ENCODE measurements at places on chromosomes 6 and 20.

DNA sequence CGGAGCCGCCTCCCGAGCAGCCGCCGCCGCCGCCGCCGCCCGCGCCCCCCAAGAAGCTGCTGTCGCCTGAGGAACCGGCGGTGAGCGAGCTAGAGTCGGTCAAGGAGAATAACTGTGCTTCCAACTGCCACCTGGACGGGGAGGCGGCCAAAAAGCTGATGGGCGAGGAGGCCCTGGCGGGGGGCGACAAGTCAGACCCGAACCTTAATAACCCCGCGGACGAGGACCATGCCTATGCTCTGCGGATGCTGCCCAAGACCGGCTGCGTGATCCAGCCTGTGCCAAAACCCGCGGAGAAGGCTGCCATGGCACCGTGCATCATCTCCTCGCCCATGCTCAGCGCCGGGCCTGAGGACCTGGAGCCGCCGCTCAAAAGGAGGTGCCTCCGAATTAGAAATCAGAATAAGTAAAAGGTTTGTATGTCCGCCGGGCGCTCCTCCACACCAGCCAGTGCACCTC is 145.2 kb downstream of the SOBP start:
- no peak for DNase-seq

GRCh38 chr6:105711216-105711615 is 308.3 kb upstream of the PREP start:
- DNase-seq = no peak

GRCh38 chr6:167676000-167676665 is 150.6 kb upstream of the AFDN start:
- DNase-seq = no peak

GRCh38 chr6:151034825-151035781 is 169.6 kb downstream of the MTHFD1L start:
- no peak for DNase-seq

GRCh38 chr6:21309807-21310221 is 283.7 kb upstream of the SOX4 start:
- no peak for DNase-seq

GRCh38 chr6:22150368-22151035 is 146.3 kb downstream of the PRL start:
- DNase-seq = no peak

DNA sequence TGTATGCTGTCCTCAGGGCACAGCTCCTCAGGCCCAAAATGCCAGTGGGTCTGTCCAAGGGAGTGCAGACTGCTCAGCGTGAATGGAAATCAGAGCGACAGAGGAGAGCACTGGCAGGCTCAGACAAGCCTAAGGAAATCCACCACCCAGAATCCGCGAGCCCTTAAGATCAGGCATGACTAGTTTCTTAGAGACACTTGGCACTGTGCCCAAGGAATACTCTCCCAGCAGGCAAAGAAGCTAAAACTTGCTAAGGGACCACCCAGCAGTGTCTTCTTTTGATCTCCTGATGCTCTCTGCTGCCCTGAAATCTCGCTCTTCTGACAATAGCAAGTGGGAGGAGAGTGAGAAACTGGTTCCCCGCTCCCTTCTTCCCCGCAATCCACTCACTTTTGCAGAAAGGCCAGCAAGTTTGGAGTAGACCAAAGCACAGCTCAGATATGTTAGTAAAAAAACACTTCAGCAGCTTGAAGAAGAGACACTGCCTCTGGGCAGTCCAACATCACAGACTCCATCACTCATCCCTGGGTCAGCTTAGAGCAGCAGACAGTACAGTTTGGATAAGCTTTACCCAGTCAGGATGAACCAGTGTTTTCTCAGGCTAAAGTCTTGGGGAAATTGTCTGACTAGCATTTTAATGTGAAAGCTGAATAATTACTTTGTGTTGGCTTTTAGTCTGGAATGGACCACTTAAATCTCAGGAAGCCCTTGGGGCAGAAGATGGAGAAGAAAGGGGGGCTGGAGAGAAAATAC is 32.4 kb downstream of the TRAF3IP2 start:
- DNase-seq = peak; percentile 47

GRCh38 chr6:119647309-119647708 is 297.7 kb upstream of the MAN1A1 start:
- DNase-seq = no peak

DNA sequence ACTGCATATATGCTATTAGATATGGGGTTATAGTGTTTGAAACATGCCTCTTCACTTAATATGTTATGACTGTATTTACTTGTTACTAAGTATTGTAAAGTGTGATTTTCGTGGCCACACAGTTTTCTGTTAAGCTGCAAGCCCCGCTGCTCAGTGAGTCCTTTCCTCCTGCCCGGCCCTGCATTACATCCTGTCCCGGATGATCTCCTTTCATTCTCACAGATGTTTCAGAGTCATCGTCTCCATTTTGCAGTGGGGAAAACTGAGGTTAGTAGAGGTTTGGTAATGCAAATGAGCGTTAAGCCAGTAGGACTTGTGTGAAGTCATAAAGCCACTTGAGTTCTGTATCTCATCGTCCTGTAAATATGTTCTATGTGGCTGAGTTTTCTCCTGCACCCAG is 155.5 kb downstream of the CFAP61 start:
- DNase-seq = no peak

DNA sequence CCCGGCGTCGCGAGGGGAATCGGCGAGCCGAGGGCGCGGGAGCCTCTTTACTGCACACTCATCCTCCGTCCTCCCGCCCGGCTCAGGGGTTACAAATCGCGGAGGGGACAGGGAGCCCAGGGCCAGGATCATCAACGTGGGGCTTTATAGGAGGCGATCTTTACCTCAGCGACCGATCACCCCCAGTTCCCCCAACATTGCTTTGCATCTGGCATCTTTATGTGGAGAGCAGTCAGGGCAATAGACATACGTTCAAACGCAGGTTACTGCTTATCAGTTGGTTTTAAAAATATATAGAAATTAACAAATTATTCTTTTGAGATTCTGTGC is 634 bp downstream of the HSF2 start:
- no peak for DNase-seq

GRCh38 chr6:47653706-47654105 is 44.7 kb upstream of the ADGRF4 start:
- no peak for DNase-seq

GRCh38 chr6:97394160-97394748 is 111.2 kb upstream of the MMS22L start:
- no peak for DNase-seq

- no peak for DNase-seq
Observed at GRCh38 chr6:11815231-11815630, 36.6 kb upstream of the ADTRP start.

DNA sequence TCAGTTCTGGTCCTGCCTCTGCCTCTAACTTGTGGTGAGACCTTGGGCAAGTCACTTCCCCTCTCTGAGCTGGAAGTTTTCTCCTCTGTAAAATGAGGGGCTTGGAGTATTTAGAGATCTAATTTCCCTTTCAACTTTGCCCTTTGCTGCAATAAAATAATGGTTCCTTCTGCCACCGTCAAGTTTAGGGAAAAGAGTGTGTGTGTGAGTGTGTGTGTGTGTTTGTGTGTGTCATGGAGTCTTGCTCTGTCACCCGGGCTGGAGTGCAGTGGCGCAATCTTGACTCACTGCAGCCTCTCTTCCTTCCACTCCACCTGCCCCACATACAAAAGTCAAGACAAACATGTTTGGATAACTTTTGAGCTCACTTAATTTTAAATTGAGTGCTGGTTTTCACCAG is 39.2 kb upstream of the PIM1 start:
- DNase-seq = no peak

DNA sequence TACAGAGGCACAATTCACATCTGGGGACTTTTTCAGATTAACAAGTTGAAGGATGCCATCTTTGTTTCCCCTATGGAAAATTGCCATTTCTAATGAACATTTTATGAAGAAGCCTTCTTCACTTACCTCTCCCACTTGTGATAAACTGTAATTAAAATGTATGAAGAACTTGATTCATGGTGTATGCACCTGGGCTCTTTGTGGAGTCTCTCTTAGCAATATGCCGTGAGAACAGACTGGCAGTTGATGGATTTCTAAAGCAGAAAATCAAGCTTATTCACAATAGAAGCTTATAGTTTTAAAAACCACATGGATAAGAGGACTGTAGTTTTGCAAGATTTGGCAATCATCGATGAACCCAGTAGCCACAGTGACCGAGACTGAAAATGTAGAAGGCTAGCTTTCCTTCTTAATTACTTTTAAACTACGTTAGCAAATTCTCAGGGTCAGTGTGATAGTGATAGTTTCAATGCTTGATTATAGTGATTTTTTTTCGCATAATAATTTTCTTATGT is 270.6 kb downstream of the PRL start:
- no peak for DNase-seq

GRCh38 chr20:10596710-10597121 is 77.1 kb downstream of the JAG1 start:
- DNase-seq = no peak

GRCh38 chr20:7996898-7997297 is 22.7 kb downstream of the TMX4 start:
- DNase-seq = no peak

- peak; percentile 8 for DNase-seq
Observed at GRCh38 chr6:33632558-33633039, 11.5 kb downstream of the ITPR3 start.

- no peak for DNase-seq
Observed at GRCh38 chr6:135832166-135832565, 19.3 kb upstream of the PDE7B start.

- no peak for DNase-seq
Observed at GRCh38 chr6:163554663-163555062, 140.1 kb downstream of the QKI start.

All from amygdala (tissue), 56 donors.